ENCODE measurements at places on chromosomes 13 and 19.

- no peak for DNase-seq
Observed at GRCh38 chr13:69545551-69545950, 562.1 kb upstream of the ATXN8OS start.

GRCh38 chr19:39082745-39083598 is 1.2 kb upstream of the ACP7 start:
- no peak for DNase-seq

- no peak for DNase-seq
Observed at GRCh38 chr13:93769101-93769500, 542.5 kb downstream of the GPC6 start.

DNA sequence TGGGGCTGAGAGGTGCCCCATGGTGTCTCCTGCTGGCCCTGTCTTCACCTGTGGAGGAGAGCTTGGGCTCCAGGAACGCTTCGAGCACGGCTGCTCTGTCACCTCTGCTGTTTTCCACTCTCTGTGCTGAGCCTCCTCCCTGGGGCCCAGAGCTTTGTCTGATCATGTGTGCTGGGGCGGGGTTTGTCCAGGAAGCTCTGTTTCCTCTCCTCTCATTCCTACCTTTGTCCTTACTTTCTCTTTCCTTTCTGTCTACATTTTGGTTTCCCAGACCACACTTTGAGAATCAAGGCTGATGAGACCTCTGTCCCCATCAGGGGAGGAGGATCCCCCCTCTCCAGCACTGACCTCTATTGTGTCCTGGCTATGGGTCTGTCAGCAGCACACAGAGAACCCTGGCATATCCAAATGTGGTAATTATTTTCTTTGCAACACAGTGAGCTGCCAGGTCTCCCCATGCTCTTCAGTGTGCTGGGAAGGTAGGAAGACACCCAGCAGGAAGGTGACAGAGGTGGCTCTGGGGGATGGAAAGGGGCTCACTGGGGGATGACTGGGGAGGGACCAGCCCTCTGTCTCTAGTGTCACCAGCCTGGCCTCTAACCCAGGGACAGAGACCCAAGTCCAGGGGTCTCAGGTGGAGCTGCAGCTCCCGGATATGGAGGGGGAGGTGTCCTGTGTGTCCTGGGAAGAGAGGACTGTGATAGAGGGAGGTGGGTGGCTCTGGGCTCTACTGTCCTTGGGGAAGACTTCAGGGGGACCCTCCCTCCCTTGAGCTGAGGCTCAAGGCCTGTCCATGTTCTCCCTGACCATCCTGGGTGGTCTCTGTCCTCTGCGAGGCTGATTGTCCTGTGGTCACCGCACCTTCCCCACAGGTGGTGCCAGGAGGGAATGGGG is at the start of gene CEACAM1:
Gene CEACAM1, minus strand, starts transcription at position 128 of the 894 bp plus-strand sequence. Its CDS starts 107 bp downstream, at position 21.
- peak; percentile 60 for DNase-seq

DNA sequence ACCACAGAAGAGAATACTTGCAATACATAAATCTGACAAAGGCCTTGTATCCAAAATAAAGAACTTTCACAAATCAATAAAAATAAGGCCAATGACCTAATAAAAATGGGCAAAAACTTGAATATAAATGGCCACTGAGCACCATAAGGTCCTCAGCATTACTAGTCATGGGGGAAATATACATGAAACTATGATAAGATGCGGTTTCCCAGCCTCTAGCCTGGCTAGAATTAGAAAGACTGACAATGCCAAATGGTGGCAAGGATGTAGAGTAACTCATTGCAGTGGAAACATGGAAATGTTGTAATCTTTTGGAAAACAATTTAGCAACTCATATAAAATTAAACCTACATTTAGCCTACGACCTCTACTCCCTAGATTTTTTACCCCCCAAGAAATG is 227.1 kb downstream of the GGACT start:
- no peak for DNase-seq

DNA sequence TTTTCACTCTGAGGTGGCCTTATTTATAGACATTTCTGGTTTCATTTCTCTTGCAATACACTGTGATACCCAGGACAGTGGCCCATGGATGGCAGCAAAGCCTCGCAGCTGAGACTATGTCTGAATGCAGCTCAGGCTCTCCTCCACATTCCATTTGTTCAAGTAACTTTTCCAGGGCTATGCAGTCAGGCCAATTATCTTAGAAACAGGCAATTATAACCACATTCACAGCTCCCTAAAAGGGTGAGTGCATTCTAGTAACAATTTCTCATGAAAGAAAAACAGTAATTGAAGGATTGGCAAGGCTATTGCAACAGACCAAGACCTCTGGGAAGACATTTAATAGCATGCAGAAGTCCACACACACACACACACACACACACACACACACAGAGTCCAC is 264.0 kb downstream of the TBC1D4 start:
- peak; percentile 31 for DNase-seq

GRCh38 chr13:112448621-112449544 is 72.7 kb downstream of the SPACA7 start:
- no peak for DNase-seq

DNA sequence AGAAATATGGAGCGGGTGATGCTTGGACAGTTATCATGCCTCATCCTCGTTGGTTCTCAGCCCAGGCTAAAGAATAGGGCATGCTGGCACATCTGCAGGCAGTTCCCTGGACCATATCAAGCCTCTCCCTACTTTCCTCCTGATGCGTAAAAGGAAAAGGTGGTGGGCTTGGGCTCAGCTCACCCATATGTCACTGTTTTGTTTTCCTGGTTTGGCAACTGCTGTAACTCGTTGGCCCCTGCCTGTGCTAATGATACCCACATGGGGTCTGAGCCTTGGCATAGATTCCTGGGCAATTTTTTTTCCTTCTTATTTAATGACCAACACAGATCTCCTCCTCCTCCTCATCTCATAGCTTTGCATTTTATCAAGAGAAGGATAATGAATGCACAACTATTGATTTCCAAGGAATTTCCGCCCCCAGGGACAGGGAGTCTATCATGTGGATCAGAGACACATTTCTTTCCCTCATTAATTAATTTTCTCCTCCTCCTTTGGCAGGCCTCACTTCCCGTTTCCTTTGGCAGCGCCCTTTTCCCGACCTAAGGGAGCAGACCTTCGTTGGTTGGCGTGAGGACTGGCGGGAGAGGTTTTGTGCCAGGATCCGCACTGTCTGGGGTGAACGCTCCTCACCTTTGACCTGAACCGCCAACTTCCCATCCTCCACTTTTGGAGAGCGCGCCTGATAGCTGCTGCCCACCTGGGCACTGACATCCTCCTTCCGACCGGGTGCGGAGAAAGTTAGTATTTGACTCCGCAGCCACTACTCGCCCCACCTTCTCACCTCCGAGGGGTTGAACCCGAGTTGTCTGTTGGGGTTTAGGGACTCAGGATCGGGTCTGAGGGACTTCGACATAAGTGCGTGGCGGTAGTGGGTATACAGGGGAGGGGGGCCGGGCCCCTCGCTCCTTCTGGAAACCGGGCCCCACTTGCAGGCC is 3.4 kb upstream of the POU4F1 start:
- no peak for DNase-seq

DNA sequence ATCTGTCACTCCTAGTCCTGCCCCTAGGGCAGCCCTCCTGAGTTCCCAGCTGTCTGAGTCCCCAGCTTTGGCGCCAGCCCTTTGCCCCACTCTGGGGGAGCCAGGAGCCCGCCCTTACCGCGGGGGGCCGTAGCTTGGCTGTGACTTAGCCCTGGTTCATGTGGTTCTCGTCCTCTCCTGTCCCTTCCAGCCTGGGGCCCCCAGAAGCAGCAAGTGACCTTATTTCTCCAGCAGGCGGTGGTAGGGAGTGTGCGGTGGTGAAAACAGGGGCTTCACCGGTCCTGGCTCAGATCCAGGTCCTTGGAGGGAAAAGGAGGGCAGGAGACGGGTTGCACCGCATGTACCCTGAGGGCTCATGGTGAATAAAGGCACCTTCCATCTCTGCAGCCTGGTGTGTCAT is 7.9 kb downstream of the GIPC3 start:
- no peak for DNase-seq

GRCh38 chr13:40272776-40273139 is 393.7 kb downstream of the FOXO1 start:
- no peak for DNase-seq

- no peak for DNase-seq
Observed at GRCh38 chr13:79503473-79504017, 22.6 kb downstream of the NDFIP2 start.

- DNase-seq, result peak; percentile 85
Observed at GRCh38 chr19:40662925-40663694, 27.3 kb downstream of the NUMBL start.

DNA sequence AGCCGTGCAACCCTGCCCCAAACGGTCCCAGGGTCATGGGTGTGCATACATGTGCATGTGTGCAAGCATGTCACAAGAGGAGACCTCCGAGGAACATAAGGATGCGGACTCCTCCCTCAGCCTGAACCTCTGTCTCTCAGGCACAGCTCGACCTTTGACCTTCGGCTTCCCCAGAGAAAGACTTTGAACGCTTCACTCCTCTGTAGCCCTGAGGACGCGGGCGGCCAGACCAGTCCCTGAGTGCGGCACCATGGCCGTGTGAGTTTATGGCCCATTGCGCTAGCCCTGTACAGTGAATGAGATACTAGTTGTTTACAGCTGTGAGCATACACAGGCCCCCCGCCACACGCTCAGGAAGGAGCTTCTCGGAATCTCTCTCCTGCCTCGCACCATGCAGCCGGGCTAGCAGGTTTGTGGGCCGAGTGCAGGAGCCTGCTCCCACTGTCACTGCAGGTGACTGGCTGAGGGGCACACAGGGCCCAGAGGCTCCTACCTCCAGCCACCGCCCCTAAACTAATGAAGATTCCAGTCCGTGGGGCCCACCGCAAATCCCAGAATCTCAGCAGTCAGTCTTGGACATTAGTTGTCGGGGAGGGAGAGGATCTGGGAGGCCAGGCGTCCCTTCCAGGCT is 10.8 kb downstream of the RASA3 start:
- DNase-seq, result no peak

- DNase-seq, result no peak
Observed at GRCh38 chr19:27824108-27824507, 1388.8 kb downstream of the UQCRFS1 start.

DNA sequence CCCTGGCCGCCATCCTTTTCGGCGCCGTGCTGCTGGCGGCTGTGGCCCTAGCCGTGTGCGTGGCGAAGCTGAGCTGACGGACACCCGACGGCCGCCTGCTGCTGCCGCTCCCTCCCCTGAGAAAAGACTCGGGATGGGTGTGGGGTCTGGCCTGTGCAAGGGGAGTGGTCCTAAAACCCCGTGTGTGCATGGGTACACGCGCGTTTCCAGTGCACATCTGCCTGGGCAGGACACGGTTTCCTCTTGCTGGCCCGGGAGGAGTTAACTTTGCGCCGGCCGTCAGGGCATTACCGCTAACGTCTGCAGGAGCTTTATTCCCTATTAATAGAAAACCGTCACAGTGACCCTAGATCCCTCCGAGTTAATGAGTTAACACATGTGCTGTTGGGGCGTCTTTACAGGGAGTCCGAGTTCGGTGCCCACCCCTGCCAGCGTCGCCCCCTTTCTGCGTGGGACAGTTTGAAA is 1.3 kb downstream of the RGS9BP start:
- DNase-seq, result no peak

- DNase-seq, result no peak
Observed at GRCh38 chr13:36207672-36208071, 6.7 kb downstream of the SOHLH2 start.

- no peak for DNase-seq
Observed at GRCh38 chr13:39462428-39462827, 140.6 kb downstream of the LHFPL6 start.

DNA sequence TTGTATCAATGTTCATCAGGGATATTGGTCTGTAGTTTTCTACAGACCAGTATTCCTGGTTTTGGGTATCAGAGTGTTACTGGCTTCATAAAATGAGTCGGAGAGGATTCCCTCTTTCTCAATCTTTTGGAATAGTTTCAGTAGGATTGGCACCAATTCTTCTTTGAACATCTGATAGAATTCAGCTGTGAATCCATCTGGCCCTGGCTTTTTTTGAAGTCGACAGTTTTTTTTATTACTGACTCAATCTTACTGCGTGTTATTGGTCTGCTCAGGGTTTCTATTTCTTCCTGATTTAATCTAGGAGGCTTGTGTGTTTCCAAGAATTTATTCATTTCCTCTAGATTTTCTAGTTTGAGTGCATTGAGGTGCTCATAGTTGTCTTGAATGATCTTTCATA is 11.4 kb downstream of the TEX26 start:
- DNase-seq, result no peak

DNA sequence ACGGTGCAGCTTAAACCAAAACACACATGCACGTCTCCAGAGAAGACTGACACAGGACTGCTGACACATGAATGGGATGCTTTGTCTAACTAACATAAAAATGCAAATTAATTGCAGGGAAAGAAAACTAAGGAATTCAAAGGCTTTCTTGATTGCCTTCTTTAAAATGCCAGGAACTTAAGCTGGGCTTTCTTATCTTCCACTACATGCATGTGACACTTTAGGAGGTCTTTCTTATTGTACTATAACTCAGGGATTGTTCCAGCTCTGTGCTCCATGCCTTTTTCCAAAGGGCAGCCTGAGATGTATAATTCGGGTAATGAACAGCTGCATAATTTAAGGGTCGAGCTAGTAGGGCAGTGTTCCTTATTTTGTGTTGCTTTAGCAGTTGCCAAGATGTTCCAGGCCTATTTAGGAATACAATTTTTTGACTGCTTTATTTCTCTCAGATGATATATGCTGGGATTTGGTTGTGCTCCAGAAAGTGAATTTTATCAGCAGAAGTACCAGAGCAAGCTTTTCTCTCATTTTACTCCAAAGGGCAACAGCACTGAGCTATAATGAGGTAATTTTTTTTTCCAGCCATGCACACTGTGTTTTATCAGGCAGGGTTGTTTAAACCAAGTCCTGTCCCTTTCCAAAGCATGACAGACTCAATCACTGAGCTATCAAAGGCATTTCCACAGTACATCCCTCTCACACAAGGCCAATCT is 885.2 kb downstream of the PCDH9 start:
- DNase-seq, result no peak

DNA sequence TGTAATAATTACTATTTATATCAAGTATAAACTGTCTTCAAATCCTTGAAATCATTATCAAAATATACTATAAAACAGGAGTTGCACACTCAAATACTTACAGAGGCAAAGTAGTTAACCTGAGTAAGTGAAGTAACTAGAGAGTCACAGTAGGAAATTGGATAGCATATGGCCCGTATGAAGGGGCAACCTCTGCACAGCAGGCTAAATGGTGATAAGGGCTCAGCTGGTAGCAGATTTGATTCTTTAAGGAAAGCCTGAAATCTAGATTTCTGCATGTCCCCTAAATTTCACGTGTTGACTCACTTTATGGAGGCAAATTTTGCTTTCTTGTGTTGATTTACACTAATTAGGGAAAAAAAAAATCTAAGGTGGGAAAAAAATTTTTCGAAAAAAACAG is 46.4 kb downstream of the STOML3 start:
- no peak for DNase-seq

GRCh38 chr19:44303320-44303719 is 1.5 kb downstream of the ZNF235 start:
- DNase-seq, result no peak

DNA sequence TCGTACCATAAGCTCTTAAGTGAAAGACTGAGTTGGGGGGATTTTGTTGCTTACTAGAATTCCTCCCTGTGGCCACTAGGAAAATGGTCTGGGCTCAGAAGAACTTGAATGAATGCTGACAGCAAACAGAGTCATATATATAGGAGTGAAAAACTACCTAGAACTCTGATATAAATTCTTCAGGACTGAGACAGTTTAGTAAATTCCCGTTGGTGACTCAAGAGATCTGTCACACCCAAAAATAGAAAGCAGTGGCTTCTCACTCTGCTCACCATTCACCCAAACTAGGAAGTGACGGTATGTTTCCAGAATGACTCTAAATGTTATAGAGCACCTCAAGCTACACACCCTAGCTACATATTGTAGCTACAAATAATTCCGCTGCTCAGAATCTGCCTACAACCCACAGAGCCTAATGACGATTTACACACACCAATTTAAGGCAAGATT is 116.2 kb downstream of the TBC1D4 start:
- DNase-seq, result no peak

- DNase-seq, result no peak
Observed at GRCh38 chr19:38993271-38993670, 17.7 kb upstream of the FBXO17 start.

Measured in MM.1S (cell line).